ENCODE measurements at places on chromosomes 7 and 10.

DNA sequence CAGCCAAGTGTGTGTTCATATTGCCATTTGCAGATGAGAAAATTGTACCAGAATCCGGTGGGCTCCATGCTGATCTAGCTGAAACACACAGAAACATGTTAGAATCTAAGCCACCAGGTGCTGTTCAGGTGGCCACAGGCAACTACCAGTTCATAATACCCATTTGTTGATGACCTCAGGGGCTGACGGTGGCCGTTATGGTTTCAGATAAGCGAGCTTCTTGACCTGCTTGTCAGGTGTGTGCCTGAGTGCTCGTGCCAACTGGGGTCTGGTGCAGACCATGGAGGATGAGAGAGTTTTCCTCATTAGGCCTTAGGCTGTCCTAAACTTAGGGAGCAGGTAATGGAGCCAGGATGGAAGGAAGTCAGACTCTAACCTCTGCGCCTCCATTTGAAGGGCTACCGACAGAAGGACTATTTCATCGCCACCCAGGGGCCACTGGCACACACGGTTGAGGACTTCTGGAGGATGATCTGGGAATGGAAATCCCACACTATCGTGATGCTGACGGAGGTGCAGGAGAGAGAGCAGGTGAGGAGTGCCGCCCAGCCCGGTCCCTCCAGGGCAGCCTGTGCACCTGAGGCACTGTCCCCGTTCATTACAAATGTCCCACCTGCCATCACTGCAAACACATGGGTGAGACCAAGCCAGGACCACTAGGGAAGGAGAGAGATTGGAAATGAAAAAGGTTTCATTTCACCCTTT is 53.1 kb downstream of the MKI67 start:
- no peak for DNase-seq

GRCh38 chr10:114694752-114695151 is 36.7 kb upstream of the ABLIM1 start:
- no peak for DNase-seq

DNA sequence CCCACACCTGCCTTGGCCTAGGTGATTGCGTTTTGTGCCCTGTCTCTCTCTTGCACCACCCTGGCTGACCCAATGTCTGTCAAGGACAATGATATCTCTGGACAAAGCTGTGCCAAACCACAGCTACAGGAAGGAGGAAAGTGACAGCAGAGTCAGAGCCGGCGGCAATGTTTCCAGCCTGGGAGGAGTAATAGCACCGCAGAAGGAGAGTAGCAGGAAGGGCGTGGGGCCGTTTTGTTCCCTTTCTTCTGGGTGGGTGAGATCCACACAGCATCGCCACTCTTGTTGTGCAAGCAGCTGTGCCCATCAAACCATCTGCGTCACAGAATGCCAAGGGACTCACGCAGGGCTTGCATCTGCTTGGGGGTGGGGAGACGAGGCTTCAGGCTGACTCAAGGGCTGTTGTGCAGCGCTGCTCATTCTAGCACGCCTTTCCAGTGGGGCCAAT is 341.6 kb upstream of the AUTS2 start:
- DNase-seq = no peak

DNA sequence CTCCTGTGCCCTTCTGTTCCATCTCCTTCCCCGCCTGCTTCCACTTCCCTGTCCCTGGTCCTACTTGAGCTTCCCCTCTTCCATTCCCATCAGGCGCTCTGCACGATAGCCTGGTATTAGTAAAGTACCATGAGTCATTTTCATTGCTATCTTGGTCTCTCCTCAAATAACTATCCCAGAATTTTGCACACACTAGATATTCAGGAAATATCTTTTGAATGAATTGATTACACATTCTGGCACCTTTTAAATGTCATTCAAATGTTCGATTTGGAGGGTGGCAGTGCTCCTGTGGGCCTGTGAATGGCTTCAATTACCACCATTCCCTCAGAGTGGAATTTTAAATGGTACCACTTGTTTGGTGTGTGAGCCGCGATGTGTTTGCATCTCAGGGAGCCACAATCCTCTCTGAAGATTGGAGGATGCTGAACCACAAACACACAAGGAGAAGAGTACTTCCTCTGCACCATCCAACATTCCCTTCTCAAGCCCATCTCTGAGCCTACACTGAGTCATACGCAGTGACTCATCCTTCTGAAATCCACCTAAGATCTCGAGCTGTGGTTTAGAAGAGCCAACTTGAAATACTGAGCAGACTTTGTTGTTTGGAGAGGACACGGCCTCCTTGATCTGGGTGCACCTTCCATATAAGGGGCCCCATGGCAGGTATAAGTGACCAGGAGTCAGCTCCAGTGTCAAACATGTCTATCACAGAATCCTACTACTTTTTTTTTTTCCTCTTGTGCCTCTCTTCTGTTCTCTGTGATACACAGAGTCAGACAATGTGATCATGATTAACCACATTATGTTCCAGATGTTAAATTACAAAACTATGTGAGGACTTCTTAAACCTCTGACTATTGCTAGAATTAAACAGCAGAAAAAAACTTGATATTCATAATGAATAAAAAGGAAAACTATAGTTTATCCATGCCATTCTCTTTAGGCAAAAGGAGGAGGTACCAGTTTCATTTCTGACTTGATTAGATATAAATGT is 81.9 kb downstream of the BMPER start:
- DNase-seq = no peak

DNA sequence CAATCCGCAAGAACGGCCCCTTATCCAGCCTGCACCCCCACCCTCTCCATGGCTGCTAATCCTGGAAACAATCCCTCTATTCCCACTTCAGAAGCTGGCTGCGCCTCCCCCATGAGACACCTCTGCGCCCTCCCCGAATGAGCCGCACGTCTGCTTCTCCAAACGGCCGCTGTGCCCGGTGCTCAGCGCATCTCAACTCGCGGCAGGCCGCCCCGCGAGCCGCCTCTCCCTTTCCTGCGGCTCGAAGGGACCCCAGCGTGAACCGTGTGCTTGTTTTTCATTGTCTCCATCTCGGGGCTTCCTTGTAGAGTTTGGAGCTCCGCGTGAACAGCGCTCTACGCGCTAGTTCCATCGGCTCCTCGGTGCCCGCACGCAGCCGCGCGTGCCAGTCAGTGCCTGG is 20.8 kb upstream of the FXYD4 start:
- DNase-seq = no peak

DNA sequence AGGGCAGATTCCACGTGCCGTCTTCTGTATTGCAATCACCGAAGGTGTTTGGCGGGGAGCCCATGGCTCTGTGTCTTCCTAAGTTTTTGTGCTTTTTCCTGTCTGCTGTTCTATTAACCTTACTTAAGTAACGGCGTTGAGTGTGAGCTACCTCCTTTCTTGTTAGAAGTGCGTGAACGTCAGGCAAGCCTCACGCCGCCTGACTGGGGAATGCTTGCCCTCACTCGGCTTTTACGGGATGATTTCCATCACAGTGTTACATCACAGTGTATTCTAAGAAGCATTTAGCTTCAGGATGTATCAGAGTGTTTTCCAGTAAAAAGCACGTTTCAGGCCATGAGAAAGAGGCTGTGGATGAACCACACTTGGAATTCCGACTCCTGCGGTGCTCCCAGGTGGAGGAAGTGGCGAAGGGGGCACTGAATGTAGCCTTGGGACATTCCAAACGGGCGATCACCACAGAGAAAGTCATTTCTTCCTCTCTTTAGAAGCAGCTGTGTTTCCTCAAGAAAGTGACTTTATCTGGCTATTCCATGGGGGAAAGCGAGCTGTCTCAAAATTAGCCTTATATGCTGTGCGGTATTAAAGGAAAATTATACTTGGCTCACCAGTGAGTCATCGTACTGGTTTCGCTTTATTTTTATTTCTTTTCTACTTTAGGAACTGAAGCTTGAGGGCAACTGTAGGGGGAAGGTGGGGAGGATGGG is 290.7 kb downstream of the KLF6 start:
- DNase-seq = no peak

DNA sequence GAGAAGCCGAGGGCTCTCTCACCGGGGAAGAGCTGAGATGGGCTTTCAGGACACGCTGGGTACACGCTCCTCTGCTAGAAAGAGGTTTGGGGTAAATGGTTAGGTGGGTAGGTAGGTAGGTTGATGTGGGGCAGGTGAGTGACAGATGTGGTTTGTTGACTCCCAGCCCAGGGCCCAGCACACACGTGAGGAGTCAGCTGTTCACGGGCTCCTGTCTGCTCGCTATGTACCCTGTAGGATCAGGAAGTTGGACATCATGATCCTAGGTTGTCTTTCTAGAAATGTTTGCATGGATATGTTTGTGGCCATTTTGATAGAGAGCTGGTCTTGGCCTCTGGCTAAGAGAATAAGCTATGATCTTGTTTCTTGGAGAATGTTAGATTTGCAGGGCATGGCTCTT is 109.0 kb downstream of the TACC2 start:
- no peak for DNase-seq

GRCh38 chr7:157386979-157387800 is 50.4 kb downstream of the DNAJB6 start:
- DNase-seq = peak; percentile 54

DNA sequence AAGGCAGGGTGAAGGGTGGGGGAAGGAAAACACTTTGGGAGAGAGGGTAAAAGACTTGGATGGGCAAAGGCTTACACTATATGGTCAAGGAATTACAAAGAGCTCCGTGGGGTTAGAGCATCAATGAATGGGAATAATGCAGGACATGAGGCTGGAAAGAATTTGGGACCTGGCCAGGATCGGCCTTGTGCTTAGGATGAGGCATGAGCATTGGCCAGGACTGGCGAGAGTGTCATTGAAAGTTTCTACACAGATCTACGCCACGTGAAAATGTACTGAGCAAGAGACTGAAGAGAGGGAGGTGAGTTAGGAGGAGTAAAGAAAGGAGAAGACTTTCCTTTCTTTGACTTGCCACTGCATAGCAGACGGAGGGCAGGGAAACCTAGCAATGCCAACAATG is 142.8 kb downstream of the PTEN start:
- DNase-seq = no peak

DNA sequence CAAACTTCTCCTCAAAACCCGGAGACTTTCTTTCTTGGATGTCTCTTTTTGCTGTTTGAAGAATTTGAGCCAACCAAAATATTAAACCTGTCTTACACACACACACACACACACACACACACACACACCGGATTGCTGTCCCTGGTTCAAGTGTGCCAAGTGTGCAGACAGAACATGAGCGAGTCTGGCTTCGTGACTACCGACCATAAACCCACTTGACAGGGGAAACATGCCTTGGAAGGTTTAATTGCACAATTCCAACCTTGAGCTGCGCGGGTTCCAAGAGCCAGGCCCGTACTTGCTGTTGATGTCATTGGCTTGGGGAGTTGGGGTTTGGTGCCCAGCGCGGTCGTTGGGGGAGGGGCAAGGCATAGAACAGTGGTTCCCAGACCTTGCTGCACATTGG is 1.7 kb downstream of the EGFR start:
- DNase-seq = peak; percentile 60

- DNase-seq = no peak
Measured at GRCh38 chr7:135364206-135364605, 130.6 kb downstream of the STRA8 start.

DNA sequence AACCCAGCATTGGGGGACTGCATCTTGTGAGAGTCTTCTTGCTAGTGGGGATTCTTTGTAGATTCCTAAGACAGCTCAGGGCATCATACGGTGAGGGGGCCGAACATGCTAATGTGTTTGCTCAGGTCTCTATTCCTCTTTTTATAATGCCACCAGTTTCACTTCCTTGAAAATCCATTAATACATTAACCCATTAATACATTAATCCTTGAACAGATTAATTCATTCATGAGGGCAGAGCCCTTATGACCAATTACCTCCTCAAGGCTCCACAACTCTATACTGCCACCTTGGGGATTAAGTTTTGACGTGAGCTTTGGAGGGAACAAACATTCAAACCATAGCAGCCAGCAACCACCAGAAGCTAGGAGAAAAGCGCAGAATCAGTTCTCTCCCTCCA is 67.2 kb upstream of the POT1 start:
- DNase-seq = no peak

- peak; percentile 72 for DNase-seq
Measured at GRCh38 chr7:151059367-151060112, at the start of gene SLC4A2. Gene SLC4A2 (plus strand): TSS chr7:151059589. CDS start chr7:151061988, 2,399 bp downstream.

GRCh38 chr10:6108631-6109443 is 20.0 kb downstream of the RBM17 start:
- no peak for DNase-seq

DNA sequence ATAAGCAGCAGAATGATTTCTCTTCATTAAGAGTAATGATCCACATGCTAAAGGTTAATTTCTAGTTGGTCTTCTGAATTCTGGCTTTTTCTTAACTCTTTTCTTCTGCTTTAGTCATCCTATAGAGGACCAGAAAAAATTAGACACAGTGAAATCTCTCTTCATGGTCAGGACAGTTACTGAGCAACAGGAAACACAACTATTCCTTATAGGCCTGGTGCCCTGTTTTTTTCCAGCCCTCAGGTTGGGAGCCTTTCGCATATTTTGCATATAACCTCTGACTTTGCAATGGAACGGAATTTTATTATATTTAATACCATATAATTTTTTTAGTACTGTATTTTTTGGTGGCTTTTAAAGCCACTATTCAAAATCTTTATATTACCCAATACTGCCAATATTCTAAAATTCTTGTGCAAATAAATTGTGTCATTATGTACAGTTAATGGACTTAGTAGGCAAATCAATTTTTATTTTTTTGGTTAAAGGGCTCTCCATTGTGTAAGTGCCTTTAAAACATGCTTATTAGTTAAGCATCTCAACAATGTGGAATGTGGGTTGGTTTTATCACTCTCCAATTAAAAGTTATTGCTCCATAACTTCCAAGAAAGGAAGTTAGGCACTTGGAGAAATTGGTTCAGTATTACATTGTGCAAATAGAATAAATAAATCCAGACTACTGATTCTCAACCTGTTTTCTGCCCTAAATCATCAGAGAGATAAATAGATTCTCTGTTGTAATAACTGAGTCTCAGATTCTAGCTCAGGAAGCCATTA is 22.5 kb downstream of the ARL4A start:
- no peak for DNase-seq

- DNase-seq = no peak
Measured at GRCh38 chr10:82319074-82319473, 444.1 kb downstream of the NRG3 start.

DNA sequence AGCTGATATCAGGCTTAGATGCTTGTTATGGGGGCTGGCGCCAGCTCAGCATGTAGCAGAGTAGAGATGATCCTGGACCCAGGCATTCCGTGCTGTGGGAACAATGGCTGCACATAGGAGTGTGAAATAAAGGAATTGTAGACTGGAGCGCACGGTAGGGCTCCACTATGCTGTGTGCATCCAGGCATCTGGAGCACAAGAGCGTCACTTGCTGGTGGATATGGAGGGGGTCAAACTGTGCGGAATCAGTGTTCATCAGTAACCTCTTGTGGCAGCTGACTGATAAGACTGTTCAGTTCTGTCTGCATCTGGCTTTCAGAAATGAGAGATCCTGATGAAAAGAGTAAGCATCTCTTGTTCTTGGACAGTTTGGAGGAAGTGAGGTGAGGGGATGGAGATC is 55.8 kb downstream of the ZNF503 start:
- DNase-seq = no peak

GRCh38 chr7:85711894-85712293 is 525.0 kb upstream of the SEMA3D start:
- DNase-seq = no peak

DNA sequence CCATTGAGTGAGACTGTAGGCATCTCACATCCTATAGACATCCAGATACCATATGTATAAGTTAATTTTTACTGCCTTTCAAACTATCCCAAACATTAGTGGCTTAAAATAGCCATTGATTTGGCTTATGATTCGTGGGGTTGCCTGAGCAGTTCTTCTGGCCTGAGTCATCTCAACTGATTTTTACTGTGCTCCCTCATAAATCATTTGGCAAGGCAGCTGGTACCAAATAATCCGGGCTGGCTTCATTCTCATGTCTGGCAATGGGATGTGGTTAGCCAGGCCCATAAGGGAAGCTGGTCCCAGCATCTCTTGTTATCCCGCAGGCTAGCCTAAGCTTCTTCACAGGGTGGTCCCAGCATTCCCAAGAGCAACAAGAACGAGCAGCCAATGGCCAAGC is 6.7 kb upstream of the LRGUK start:
- peak; percentile 0 for DNase-seq
